ENCODE measurements at places on chromosomes 7 and 10.

- DNase-seq = no peak
Measured at GRCh38 chr10:46024948-46025347, 5.5 kb downstream of the NCOA4 start.

DNA sequence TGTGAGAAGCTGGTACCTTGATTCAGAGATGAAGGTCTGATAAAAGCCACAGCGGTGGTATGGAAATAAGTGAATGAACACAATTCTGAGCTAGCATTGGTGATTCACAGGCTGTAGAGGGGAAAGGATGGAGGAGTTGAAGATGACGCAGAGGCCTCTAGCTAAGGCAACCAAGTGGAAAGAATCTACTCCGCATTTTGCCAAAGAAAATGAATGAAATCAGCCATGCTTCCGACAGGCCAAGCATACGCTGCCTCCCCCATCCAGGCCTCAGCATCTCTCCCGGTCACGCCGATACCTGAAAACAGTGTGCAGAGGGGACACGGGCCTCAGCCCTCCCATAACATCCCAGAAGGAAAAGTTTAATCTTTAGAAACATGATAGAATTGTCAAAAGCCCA is 124.3 kb upstream of the UNC5B start:
- DNase-seq = no peak

GRCh38 chr10:44902941-44903545 is 8.1 kb upstream of the TMEM72 start:
- DNase-seq = no peak

DNA sequence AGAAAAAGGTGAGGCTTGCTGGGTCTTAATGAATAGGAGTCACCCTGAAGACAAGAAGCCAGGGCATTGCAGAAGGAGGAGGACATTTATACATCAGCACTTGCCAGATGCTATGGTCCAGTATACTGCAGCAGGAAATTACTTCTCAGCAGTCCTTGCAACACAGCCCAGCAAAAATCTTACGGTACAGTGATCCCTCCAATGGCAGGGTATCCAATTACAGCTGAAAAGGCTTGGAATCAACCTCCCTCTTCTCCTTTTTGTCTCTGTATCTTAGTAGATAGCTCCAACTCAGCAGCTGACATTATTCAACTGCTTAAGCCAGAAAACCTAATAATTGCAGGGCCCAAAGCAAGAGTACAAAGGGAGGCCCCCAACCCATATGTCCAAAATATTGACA is 128.3 kb upstream of the COBL start:
- no peak for DNase-seq

GRCh38 chr7:40709062-40709964 is 574.5 kb downstream of the SUGCT start:
- peak; percentile 4 for DNase-seq

- no peak for DNase-seq
Measured at GRCh38 chr10:68564712-68565111, 4.6 kb downstream of the TET1 start.

DNA sequence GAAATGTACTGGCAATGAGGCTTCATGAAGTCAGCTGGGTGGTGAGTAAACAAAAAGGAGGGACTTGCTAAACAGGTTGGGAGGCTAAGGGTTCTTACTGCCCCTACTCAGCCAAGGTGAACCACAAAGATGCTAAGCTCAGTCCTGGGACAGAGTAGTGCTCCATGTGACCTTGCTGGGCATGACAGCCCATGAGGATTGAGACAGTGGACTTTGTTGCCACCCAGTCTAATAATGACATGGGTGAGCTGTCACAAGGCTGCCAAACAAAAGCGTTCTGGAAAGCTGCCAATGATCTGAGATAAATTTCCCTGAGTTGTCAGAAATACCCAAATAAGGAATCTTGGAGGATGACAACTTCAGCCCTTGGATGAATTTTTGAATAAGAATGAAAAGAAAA is 75.2 kb downstream of the CLEC2L start:
- DNase-seq = no peak

DNA sequence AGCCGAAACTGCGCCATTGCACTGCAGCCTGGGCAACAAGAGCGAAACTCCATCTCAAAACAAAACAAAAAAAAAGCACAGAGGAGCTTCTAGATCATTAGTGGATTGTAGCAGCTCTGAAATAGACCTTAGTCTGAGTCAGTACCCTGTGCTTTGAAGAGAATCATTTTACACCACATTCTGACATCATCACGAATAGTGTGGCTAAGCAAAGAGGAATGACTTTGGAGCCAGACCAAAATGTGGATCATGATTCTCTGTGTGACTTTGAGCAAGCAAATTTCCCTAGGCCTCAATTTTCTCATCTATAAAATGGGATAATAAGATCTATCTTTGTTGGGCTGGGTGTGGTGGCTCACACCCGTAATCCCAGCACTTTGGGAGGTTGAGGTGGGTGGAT is 618.9 kb downstream of the CALN1 start:
- DNase-seq = no peak

GRCh38 chr7:21269021-21269420 is 158.9 kb upstream of the SP4 start:
- DNase-seq = no peak

GRCh38 chr10:31819391-31819820 is 109.2 kb downstream of the ARHGAP12 start:
- no peak for DNase-seq

GRCh38 chr10:34045571-34046190 is 711.2 kb upstream of the NRP1 start:
- no peak for DNase-seq

DNA sequence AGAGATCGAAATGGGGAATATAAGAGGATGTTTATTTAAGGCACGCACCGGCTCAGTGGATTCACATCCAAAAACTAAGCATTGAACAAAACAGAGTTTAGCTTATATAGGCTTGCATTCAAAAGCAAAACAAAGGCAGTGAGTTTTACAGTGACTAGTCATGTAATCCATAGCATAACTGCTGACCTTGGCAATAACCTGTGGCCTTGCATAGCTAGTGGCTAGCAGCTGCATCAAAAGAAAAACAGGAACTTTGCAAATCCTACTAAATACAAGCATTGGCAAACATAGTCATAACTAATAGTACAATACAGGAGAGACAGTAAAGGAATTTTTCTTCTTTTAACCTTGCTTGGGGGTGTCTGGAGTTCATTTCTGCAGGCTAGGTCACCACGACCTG is 9.7 kb upstream of the ZNF485 start:
- DNase-seq = peak; percentile 49

DNA sequence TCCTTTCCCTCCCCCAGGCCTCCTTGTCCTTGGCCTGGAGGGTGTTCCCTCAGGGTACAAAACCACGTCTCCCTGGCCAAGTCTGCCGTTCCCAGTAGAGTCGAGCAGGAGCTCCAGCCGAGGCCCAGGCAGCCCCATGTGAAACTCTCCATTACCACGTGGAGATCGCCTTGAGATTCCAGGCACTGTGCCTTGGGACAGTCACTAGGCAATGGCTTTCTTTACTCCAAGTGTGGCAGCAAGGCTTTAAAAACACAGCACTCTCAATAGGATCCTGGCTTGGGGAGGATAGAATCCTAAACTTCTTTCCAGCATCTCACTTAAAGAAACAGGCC is 57.5 kb downstream of the PLXNA4 start:
- DNase-seq = no peak

GRCh38 chr7:91720260-91720937 is 160.1 kb downstream of the MTERF1 start:
- no peak for DNase-seq

DNA sequence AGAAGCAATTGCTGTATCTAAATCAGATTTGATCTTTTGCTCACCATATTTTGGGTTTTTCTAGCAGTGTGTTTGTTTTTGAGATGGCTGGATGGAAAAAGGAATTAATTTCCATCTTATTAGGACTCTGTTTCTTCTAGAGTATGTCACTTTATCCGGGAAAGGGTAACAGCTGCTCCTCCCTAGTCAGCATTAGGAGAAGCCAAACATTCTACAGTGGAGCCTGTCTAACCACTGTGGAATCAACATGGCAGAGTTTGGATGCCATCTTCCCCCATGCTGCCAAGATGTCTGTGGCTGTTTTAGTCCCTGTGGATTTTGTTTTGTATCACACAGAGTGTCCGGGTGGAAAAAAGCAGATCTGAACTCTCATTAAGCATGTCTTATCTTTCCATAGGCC is 16.0 kb upstream of the LMOD2 start:
- DNase-seq = no peak

- DNase-seq = no peak
Measured at GRCh38 chr10:122554131-122555036, 6.2 kb upstream of the DMBT1 start.

DNA sequence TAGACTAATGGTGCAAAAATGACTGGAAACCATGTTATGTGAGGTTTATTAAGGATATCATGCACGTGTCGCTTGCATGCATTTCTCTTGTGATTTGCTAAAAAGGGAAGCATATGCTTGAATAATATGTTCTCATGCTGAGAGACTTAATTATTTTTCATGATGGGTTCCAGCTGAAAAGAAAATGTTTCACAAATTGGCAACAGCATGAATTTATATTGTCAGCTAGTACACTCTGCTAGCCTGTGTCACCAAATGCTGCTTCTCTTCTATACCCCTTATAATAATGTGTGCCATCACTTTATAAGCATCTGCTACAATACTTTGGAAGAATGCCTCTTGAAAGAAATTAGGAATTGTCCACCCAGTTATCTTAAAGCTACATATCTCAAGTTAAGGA is 63.0 kb downstream of the GNAI1 start:
- DNase-seq = no peak

GRCh38 chr7:84043661-84044191 is 150.9 kb downstream of the SEMA3A start:
- no peak for DNase-seq

DNA sequence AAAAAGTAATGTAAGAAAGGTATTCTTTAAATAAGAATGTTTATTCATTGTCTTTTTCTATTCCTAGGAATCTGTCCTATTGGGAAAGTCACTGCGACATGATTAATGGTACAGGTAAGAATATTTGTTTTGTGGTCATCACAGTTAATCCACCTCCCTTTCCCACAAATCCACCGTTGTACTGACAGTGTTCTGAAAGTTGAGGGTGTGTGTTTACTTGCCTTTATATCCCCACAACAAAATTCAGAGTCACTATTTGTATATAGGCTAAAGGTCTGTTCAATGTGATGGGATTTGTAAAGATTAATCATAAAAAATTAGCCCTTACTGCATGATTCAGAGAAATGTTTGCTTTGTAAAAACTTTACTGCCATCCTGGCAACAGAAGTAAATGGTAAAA is 27.9 kb downstream of the CD36 start:
- DNase-seq = no peak

DNA sequence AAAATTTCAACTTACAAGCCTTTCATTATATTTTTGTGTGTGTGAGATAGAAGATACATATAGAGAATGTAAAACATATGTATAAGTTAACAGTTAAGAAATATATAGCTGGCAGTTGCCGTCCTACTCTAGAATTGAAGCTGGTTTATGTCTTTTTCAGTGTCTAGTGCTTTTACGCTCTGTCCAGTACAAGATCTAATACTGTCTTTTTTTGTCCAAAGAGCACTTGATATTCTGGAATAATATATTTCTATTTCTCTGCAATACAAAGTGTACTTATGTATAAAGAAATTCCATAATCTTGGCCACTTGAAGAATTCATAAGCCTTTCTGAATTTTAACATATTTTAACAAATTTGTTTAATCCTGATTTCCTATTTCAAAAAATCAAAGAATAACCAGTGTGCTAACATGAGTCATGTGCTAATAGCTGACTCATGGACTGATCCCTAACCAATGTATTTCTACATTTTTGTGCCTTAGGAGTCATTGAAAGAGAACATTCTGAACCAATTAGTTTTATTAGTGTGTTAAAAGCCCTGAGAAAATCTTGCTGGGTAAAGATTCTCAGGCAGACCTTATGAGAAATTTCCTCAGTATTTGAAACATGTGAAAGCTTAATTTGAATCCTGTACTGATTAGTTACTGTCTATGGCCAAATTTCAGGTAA is 73.2 kb upstream of the CCAR1 start:
- DNase-seq = peak; percentile 45

DNA sequence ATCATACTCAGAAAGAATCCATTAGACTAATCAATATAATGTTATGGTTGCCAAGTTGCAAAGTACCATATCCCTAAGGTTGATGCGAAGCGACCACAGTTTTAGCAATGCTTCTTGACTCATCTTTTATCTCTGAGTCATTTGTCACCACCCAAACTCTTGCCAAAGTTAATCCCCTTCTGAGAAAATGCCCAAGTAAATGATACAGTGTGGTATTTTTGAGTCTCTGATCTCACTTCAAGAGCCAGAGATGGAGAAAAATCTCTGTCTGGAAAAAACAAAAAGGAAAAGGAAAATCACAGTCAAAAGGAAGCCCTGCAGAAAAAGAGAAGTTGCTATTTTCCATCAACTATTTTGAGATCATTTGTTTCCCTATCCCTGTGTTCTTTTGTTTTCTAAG is 26.7 kb upstream of the OTUD1 start:
- peak; percentile 98 for DNase-seq

DNA sequence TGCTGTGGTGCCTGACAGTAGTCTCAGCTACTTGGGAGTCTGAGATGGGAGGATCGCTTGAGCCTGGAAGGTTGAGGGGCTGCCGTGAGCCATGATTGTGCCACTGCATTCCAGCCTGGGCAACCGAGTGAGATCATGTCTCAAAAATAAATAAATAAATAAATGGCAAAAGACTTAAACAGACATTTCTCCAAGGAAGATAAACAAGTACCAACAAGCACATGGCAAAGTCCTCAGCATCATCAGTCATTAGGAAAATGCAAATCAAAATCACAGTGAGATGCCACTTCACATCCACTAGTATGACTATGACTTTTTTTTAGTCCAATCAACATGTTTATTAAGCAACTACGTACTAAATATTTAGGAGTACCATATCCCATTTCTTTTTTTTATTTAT is 21.3 kb upstream of the KPNA7 start:
- no peak for DNase-seq

GRCh38 chr7:75967487-75967997 is 26.9 kb downstream of the TMEM120A start:
- peak; percentile 66 for DNase-seq

DNA sequence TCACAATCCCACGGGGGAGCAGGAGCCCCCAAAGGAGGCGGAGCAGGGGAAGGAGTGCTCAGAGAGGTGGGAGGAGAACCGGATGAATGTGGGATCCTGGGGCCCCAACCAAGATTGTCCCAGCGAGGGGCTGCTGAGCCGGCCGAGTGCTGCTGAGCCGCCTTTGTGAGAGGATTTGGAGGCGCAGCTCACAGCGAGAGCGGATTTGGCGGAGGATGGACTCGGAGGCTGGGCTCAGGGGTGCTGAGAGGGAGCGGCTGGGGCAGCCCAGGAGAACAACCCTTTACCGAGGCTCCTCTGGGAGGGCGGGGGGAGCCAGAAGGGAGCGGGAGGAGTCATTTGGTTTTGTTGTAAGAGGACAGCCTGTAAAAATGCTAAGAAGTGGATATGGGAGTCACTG is 23.0 kb downstream of the GHRHR start:
- no peak for DNase-seq
